Stimulated activated CD4-positive, alpha-beta T cell treated with anti-CD3 and anti-CD28 coated beads, Interleukin-12 subunit alpha, Interleukin-12 subunit beta, amount 100 ng/mL, for 48 hours (primary cell): ENCODE measurements at places on chromosomes 3 and 15.

DNA sequence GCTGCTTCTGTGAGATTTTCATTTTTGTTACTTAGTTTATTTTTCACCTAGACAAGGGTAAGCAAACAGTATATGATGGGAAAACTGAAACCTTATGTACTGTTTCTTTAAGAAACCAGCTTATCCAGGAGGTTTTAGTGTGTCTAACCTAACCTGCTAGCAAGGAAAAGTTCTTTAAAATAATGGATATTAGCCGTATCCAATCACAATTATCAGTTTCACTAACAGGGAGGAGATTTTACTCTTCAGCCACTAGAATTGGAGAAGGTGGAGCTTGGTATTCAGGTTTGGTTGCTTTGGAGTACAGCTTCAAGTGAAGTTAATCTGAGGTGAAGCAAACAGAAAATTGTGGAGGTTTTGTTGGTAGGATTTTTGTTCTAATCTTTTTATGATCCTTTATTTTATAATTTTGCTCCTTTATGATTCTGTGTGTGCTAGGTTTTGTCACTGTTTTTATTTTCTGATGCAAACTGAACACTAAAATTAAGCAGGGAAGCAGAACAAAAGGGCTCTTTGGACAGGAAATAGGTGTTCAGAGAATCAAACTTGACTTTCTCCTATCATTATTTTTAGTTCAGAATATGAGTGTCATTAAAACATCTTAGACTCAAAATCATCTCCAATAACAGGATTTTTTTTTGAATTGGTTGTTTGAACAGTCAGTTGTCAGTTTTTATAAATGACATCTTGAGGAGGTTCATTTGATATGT lies 13.0 kb downstream of the ZFAND6 start:
- DNase-seq, result no peak

GRCh38 chr3:60202052-60202726 lies 1049.1 kb downstream of the FHIT start:
- no peak for DNase-seq

- no peak for DNase-seq
These were observed 236.0 kb upstream of the ZNF717 start for GRCh38 chr3:76021376-76021775.

GRCh38 chr3:52420388-52420787 lies 24.5 kb downstream of the SEMA3G start:
- DNase-seq, result no peak

DNA sequence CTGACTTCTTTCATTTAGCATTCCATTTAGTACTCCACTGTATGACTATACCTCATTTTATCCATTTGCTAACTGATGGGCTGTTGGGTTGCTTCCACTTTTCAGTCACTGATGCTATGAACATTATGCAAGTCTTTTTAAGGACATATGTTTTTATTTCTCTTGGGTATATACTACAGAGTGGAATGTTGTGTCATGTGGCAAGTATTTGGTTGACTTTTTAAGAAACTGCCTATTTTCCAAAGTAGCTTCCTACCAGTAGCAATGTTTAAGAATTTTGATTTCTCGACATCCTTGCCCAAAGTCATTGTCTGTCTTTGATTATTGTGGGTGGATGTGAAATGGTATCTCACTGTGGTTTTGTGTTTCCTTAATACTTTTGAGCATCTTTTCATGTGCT lies 110.1 kb upstream of the TPM1 start:
- DNase-seq, result no peak

DNA sequence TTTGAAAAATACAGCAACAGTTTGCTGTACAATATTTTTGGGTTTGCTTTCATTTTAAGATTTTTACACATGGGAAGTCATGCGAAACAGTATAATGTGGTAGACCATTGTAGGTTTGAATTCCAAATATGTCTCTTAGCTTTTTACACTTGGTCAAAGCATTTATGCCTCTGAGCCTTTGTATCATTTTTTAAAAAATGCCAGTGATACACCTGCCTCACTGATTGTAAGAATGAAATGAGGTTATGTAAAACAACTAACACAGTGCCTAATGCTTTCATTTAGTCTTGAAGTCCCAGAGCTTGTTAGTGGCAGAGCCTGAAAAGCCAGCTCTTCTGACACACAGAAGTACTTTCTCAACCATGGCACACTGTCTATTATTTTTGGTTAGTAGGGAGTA lies 202.0 kb downstream of the UBE2E2 start:
- DNase-seq, result no peak
